ENCODE measurements at places on chromosomes 2 and 18. TPM values are rescaled to one million over a fixed set of nuclear protein-coding genes. Genes with fewer than 3 reads are reported as not detected.

The SRD5A2 gene
- not detected for total RNA-seq

The C1QL2 gene
- not detected for total RNA-seq

The RBKS gene
- total RNA-seq, result 9.2 TPM

The C2orf78 gene
- not detected for total RNA-seq

The ME2 gene
- total RNA-seq, result 115 TPM

The TUBA4B gene
- not detected for total RNA-seq

The PLEKHH2 gene
- total RNA-seq, result 0.73 TPM

The ARHGEF33 gene
- total RNA-seq, result 0.38 TPM

DNA sequence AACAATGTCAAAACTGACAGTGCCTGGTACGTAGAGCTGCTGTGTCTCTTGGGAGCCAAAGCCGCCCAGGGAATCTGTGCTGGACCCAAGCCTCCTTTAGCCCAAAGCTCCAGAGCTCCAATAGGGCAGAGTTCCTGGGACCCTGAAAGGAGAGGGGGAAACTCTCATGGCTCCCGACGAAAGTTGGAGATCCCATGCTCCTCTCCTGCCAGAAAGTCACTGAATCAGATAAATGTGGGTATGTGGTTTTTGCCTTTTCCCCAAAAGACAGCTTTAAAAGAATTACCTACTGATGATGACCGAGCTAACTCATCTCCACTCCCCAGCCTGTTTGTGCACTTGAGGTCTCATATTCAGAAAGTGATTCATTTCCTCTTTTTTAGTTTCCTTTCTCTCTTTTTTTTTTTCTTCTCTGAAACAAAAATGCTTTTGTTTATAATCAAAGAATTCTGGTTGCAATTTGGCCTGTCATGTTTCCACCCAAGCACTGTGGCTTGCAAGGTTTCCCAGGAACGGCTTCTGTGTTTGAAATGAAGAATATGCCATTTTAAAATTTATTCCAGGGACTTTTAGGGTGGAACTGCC lies 14.1 kb upstream of the PMAIP1 start:
- peak; percentile 46 for DNase-seq

DNA sequence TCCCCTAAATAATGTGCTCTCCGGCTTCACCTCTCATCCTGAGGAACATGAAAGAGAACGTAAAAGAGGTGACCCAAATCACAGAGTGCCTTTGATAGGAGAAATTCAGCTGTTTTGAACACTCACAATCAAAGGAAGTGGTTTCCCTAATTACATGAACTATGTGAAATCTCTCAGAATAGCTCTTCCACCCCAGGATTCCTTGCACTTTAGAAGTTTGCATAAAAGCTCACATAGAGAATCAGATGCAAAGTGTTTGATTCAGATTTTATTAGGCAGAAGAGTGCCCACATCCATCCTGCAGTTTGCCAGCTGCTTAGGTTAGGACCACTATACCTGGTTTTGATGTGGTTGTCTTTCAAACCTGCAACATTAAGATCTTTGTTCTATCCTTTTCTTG lies 61.0 kb downstream of the MAP3K20 start:
- no peak for DNase-seq

- no peak for DNase-seq
Measured at GRCh38 chr18:60235164-60235563, 137.4 kb downstream of the MC4R start.

- DNase-seq, result no peak
Measured at GRCh38 chr18:28108254-28108653, 68.7 kb downstream of the CDH2 start.

DNA sequence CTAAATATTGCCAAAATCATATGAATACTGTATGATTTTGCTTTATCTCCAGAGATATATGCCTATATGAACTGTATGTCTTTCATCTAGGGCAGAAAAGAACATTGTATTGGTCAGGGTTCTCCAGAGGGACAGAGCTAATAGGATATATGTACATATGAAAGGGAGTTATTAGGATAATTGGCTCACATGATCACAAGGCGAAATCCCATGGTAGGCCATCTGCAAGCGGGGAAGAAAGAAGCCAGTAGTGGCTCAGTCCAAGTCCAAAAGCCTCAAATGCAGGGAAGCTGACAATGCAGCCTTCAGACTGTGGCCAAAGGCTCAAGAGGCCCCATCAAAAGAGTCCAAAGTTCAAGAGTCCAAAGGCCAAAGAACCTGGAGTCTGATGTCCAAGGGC lies 209.9 kb downstream of the RNF144A start:
- no peak for DNase-seq

GRCh38 chr2:151792589-151792988 lies 35.6 kb downstream of the ARL5A start:
- DNase-seq, result no peak

- DNase-seq, result no peak
Measured at GRCh38 chr2:121768143-121768755, 12.8 kb downstream of the TSN start.

DNA sequence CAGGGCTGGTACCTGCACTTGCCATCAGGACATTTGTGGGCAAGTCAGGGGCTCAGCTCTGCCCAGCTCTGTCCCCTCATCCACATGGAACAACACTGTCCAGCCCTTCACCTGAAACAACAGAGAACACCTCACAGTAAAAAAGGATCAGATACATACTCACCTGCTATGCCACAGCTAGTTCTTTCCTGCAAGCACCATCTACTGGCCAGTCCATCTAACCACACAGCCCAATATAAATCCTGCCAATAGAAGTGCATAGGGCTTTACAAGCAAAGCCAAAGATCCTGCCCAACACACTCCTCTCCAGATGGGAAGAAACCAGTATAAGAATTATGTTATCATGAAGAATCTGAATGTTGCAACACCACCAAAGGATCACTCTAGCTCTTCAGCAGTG lies 52.2 kb upstream of the GALNT13 start:
- DNase-seq, result no peak

DNA sequence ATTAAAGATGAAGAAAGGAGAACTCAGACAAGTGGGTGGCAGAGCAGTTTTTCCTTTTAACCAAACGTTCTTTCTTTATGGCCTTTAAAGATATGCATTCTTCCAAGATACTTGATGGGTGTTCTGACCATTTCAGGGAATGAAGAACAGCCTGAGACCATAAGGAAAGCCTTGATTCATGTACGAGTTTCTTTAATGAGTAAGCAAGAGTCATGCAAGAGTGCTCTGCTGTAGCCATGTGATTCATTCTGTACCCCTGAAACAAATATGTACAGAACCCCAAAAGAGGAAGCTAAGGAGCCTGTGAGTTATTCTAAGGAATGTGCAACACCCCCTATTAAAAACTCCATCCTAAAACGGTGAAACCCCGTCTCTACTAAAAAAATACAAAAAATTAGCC lies 372.8 kb downstream of the MTX2 start:
- no peak for DNase-seq

DNA sequence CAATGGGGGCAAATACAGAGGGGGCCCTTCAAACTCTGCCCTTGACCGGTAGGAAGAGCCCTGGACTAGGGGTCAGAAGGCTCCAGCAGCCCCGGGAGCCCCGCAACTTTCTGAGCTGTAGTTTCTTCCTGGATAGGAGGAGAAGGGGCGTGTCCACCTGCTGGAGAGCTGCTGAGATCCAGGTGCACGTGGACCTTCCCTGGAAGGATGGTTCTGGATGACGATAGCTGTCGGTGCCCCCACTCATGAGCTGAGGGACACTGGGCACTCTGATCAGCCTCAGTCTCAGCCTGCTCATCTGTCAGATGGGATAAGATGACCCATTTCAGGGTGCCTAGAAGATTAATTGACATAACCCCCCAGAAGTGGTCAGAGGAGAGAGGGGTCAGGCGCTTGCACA lies 125.2 kb upstream of the HDAC4 start:
- DNase-seq, result no peak

- DNase-seq, result no peak
Measured at GRCh38 chr2:240450532-240451107, 15.2 kb downstream of the GPC1 start.

DNA sequence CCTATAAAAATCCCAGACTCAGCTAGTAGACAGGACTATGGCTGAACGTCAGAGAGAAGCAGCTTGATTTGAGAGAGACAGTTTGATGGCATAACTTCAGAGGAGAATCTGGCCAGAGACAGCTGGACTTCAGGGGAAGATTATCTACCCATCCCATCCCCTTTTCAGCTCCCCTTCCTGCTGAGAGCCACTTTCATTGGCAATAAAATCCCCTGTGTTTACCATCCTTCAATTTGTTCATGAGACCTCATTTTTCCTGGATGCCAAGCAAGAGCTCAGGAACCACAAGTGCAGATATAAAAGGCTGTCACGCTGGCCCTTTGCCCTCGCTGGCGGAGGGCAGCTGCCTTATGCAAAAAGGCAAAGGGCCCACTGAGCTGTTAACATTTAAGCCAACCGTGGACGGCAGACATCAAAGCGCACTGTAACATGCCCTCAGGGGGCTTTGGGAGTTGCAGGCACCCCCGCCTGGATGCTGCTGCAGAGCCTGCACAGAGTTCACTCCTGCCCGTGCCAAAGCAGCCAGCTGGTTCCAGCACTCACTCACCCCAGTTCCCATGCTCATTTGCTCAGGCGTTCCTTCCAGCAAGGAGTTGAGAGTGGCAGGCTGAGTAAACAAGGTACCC lies 164.3 kb upstream of the PGAP1 start:
- no peak for DNase-seq

DNA sequence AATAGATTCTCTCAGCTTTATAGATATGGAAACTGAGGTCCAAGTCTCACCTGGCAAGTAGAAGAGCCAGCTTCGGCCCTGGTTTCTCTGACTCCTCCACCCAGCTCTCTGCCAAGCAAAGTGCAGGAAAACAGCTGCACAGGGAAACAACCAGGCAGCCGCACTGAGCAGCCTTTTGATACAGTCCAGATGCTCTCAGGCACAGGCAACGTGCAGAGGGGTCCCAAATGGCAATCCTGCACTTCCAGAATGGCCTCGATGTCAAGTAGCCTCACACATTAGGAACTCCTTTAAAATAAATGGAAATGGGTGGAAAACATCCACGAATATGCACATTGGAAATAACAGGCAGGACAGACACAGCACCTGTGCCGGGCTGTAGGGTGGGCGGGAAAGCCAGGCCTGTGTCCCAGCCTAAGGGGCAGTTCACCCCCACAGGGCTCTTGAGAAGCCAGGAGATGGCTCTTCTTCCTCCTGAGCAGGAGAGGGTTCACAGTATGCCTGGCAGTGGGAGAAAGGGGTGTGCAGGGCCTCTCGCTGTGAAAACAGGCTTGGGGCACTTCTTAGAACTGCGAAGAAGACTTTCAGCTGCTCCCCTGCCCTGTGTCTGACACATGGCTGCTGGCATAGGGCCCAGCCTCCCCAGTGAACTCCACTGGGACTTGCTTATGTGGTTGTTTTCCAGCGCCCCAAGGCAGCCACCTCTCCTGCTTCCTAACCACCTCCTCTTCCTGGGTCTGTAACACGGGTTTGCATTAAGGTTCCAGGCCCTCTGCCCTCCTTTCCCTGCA lies 63.9 kb upstream of the TUBA3E start:
- DNase-seq, result no peak

- DNase-seq, result no peak
Measured at GRCh38 chr18:61333746-61334490, 688 bp downstream of the CDH20 start.

GRCh38 chr2:204108330-204108751 lies 171.8 kb downstream of the ICOS start:
- DNase-seq, result peak; percentile 78

Measured in activated CD4-positive, alpha-beta memory T cell treated with anti-CD3 and anti-CD28 coated beads for 36 hours (primary cell).